ENCODE measurements at places on chromosomes 16 and 17.

DNA sequence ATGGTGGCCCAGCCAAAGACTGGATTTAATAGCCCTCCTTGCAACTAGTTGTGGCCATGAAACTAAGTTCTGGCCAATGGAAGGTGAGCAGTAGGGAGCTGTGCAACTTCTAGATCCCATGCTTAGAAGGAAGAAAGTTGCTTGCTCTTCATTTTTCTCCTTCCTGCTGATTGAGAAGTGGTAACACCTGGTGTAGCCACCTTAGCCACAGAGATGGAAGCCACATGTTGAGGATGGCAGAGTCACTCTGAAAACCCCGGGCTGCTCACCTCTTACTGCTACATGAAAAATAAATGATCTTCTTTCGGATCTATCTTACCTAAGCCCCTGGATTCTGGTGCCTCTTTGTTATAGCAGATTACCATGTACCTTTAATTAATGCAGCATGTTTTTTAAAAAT, 10.3 kb upstream of the ATP5MC1 start:
- no peak for DNase-seq

- no peak for DNase-seq
Measured at GRCh38 chr16:2152695-2153506, 2.7 kb upstream of the TRAF7 start.

DNA sequence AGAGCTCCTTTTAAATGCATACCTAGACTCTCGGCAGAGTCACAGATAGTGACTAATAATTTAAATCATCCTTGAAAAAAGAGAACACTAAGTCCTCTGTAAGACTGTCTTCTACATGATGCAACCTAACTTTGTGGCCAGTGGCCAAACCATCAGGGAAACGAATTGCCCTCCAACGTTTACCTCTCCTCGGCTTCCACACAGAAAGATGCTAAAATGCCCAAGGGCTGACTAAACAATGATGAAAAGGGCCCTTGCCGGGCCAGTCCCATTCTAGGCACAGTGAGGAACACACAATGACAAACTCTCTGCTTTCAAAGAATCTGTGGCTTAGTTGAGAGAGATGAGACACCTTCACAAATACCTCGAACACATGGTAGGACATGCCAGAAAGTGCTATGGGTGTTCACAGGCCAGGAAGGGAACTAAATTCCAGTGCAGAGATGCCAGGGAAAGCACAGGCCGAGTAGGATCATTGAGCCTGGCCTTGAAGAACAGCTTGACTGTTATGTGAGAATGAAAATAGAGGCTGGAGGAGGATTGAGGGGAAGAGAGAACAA, 35.3 kb upstream of the PITPNM3 start:
- DNase-seq: no peak

DNA sequence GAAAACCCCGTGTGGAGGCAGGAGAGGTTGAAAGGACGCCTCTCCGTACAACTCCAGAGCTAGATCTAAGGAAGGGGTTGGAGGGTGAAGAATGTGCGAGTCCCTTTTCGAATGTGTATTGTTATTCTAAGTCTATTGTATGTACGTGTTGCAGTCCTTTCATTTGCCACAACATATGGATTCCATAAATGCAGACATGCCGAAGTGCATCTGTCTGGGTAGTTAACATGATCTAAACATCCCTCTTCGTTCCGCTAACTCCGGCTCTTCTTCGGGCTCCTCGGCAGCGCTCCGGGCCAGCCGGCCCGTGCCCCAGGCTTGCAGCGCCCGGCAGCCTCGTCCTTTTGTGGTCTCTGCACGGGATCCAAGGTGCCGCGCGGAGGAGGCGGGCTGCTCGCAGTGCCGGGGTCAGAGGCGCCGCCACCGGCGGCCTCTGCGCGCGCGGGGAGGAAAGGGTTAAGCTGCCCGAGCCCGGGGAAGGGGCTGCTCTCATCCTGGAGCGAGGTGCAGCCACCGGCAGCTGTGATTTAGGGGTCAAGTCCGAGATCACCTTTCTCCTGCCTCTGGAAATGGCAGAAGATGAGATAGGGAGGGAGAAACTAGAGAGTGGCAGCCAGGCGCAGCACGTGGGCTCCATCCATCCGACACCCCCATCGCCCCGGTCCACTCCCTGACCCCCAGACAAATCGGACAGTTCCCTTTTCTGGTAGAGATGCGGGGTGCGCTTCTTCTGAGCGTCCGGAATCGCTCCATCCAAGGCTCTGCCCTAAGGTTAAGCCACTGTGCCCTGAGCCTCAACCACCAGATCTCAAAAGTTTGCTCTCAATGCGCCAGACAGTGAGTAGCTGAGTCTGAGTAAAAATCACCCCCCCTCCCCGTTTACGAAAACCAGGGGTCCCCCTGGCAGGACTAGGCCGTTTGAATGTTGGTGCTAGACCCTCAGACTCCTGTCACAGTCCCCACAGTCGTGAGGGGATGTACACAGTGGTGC, 15.1 kb upstream of the ZFHX3 start:
- DNase-seq: no peak

DNA sequence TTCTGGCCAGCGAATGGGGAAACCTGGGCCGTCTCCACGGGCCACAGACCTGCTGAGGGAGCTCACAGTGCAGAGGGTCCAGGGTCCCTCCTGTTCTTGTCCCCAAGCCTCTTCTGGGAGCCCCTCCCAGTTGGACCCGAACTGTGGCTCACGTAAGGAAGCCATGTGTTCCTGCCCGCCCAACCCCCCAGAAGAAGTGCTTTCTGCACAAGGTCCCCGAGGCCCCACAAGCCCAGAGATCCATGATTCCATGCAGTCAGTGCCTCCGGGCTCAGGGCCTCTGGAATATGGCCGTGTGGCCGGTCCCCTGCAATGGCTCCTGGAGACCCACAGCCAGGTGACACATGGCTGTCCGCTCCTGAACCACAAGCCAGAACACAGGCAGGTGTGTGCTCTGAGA, 272.4 kb downstream of the C16orf95 start:
- no peak for DNase-seq

GRCh38 chr16:54030451-54030850, 256.1 kb downstream of the IRX3 start:
- DNase-seq: no peak

DNA sequence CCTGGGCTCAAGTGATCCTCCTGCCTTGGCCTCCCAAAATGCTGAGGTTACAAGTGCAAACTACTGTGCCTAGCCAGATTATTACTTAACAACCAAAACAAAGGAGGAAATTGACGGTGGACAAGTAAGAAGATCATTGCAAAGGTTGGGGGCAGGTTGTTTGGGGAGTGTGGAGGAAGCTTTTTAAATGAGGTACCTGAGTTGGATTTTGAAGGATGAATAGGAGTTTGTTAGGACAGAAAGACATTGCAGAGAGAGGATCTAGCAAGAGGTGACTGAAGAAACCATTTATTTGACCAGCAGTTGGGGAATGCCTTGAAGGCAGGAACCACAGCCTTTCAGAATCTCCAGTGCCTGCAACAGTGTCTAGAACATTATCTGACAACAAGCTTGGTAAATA, 51.3 kb downstream of the ABCC1 start:
- no peak for DNase-seq

- DNase-seq: no peak
Measured at GRCh38 chr16:88649924-88650748, 717 bp downstream of the CYBA start.

- DNase-seq: no peak
Measured at GRCh38 chr16:24537474-24538337, 1.7 kb upstream of the RBBP6 start.

GRCh38 chr17:71905376-71906031, 215.3 kb upstream of the SOX9 start:
- DNase-seq: no peak

GRCh38 chr16:88855176-88855575, 1.6 kb downstream of the GALNS start:
- no peak for DNase-seq

DNA sequence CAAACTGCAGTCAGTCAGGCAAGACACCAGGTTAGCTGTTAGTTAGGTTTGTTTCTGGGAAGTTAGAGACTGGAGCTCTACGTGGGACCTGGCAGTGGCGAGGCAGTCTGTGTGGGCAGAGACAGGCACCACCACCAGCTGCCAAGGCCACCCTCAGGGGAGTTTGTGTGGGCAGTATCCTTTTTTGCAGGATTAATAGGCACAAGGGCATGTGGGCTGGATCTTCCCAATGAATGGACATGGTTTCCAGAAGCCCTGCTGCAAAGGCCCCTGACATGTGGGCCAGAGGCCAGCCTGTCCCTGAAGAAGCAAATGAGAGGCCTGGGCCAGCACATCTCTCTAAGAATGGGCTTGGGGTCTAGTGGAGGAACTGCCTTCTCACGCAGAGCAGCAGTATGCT, 19.2 kb upstream of the SREBF1 start:
- no peak for DNase-seq

DNA sequence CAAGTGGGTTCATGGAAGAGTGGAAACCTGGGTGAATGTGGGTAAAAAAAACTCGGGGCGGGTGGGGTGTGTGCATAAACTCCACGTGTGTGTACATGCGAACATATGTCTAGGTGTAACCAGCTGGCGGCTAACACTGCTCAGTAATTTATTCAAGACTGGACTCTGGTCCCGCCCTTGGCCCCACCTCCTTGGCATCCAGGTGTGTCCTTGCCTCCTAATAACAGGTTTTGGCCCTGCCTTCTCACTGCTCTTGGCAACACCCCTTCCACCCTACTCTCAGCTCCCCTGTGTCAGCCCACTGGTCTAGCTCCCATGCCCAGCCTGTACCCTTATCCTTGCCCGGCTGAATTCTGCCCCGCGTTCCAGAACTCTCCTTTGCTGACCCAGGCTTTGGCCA, 8.3 kb downstream of the FLII start:
- no peak for DNase-seq

DNA sequence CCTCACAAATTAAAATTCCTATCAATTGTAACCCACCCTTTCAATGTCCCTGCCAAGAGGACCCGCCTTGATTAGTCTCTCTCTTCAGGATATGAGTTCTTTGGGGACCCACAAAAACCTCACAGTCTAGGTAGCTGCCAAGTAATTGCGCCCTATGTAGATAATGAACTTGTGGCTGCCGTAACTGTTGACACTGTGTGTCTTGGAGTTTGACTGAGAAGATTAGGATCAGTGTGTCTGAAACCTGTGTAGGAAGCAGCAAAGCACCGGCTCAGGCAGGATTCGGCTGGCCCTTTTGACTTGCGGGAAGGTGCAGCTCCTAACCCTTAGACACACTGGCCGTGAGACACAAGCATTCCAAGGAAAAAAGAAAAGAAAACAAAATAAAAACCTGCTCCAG, 17.8 kb upstream of the SLC6A4 start:
- DNase-seq: no peak

DNA sequence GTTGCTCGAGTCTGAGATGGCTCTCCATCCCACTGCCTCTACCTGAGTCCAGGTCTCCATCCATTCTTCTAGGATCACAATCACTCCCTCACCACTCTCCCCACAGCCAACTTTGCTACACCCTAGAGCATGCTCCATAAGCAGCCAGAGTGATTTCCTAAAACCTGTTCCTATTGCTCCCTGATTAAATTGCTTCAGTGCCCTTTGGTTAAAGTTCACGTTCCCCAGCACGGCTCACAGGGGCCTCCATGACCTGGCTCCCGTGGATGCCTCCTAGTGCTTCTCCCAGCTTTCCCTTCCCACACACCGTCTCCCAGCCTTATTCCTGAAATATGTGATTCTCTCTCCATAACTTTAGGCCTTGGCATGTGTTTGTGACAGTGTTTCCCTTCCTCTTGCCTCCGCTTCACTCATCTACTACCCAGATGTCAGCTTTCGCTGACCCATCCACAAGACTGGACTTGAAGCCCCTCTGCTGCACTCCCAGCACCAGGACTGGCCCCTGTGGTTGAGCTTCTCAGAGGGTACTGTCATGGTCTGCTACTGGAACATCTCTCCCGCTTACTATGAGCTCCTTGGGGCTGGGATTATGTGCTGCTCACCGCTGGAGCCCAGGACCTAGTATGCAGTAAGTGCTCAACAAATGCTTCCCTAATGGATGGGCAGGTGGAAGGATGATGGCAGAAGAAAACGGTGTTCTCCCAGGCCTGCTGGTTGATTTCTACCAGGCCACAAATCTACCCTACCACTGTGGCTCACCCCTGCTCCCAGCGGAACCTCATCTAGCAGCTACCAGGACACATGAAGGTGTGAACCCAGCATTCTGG, 17.9 kb downstream of the MYO18A start:
- DNase-seq: no peak

- no peak for DNase-seq
Measured at GRCh38 chr16:85458968-85459367, 154.2 kb upstream of the GSE1 start.

DNA sequence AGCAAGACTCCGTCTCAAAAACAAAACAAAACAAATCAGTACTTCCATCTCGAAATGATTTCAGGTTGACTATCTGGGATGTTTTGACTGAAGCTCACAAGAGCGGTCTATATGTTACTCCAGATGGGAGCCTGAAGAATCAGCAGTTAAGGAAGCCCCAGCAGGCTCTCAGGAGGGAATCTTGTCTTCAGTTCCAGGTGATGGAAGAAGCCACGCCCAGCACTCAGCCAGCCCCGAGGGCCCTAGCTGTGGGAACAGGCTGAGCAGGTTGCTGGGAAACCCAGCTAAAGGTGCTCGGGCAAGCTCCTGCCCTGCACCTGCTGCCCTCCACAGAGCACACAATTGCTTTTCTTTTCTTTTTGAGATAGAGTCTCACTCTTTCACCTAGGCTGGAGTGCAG, 32.4 kb downstream of the WIPI1 start:
- no peak for DNase-seq

GRCh38 chr17:7459961-7460545, 15.2 kb downstream of the CHRNB1 start:
- no peak for DNase-seq

DNA sequence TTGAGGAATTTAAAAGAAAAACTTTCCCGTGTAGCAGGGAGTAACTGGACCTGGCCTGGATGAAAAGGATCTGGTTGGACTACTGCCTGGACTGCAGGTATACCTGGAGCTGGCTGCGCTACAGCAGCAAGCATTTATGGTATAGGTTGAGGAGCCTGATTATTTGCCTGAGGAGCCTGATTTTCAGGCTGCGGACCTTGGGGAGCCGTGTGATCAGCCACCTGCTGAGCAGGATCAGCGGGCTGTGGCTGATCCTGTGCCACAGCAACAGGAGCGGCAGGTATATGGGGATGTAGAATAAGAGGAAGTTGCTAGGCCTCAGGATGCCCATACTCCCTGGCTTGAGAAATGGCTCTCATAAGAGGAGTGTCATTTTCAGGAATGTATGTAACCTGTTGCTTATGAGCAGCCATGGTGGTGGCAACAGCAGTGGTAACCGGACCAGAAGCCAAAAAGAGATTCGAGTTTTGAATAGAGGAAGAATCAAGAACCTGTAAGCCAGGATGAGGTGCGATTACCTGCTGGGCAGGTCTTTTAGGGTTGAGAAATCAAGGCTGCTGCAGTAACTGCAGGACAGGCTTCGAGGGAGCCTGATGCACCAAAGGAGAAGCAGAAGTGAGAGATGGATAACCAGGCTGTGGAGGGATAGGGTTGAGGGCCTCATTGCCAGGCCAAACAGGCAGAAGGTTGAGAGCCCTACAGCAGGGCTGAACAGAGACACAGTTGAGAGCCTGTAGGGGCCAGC, 60.9 kb upstream of the ARL4D start:
- no peak for DNase-seq

GRCh38 chr16:9231039-9231438, 139.6 kb downstream of the HAPSTR1 start:
- DNase-seq: no peak

GRCh38 chr17:64024781-64025731, 4.6 kb upstream of the ICAM2 start:
- no peak for DNase-seq
